ENCODE measurements at places on chromosomes 7 and 10.

- no peak for DNase-seq
Observed at GRCh38 chr10:32049113-32049512, 7.1 kb downstream of the KIF5B start.

GRCh38 chr10:80485946-80486764 is 32.0 kb downstream of the TSPAN14 start:
- DNase-seq, result no peak

GRCh38 chr7:45342236-45342635 is 184.6 kb downstream of the RAMP3 start:
- DNase-seq, result no peak

- no peak for DNase-seq
Observed at GRCh38 chr7:68295386-68295785, 1298.8 kb downstream of the TYW1 start.

DNA sequence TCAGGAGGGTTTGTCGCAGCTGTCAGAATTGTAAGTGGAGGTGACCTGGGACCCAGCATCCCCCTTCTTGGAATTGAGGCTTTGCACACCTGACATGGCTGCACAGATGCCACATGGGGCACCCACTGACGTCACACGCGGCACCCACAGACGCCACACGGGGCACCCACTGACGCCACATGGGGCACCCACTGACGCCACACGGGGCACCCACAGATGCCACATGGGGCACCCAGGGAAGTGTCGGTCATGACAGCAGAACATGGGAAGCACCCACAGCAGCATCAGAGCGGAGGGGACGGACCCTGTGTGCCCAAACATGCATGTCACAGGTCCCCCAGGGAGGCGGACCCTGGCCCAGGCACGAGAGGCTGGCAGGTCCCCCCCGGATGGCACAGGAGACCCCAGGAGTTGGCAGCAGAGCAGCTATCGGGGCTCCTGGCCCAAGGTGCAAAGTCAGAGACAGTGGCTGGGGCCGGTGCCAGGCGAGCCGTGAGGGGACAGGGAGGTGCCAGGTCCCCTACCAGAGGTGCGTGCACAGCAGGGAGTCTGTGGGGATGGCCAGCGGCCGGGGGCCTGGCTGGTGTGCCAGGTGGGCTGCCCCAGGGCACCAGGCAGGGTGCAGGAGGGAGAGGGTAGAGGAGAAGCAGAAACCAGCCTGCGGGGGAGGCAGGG is 21.1 kb downstream of the KNDC1 start:
- DNase-seq, result no peak

DNA sequence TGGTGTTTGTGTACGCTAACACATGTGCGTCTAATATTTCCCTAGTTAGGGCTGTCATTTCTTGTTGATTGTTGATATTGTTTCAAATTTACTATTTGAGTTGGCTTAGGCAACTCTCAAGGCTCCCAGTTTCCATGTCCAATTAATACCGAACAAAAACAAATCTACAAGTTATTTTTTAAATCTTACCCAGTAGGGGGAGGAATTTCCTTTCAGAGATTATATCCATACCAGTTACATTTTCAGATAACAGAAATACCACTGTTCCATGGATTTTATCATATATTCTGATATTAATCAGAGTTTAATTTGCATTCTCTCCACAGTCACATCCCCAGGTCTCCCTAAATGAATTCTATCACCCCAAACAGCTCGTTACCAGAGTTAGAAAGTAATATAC is 7.2 kb upstream of the AKR1B10 start:
- no peak for DNase-seq

DNA sequence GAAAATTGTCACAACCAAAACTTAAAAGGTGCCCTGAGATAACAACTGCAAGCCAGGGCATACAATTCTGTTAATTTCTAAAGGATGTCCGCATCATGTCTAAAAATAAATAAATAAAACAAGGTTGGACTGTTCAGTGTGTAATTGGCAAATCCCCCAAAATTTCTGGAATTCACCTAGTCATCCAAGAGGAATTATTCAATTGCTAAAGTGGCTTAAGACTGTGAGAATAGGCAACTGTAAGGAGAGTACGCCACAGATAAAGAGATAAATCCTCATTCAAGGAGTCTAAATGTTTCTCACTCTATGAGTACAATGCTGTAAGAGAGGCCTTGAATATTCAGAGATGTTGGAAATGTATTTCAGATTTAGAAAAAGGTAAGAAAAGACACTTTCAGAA is 37.2 kb downstream of the PIK3AP1 start:
- no peak for DNase-seq

DNA sequence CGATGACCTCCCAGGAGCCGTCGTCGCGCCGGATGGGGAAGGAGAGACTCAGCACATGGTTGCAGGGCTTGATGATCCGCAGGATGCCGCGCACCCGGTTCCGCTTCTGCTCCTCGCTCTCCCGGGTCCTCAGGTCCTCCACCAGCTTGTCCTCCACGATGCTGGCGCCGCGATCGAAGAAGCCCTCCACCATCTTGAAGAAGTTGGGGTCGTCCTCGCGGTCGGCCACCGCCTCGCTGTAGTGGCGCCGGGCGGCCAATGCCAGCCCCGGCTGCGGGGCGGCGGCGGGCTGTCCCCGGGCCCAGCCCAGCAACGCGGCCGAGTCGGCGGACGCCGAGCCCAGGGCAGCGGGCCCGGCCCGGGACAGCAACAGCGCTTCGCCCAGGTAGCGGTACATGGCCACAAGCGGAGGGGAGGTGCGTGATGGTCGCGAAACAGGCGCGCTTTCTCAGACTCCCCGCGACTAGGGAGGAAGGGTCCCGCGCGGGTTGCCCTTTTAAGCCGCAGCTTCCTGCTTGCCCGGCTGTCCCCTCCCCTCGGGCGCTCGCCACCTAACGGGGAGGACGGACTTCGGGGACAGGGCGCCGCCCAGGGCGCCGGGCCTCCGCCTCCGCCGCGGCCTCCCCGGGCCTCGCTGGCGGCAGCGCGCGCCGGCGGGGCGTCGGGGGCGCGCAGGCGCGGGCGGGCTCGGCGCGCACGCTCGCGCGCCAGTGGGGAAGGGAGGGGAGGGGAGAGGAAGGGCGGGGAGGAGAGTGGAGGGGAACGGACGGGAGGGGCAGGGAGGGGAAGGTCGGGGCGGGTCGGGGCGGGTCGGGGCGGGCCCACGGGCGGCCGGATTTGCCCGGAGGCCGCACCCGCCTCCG is at the start of the genes GLUD1 and SHLD2:
Gene GLUD1, minus strand, starts transcription at position 471 of the 863 bp plus-strand sequence. Its CDS starts 74 bp downstream, at position 397.
Gene SHLD2, plus strand, starts transcription at position 834 of the 863 bp plus-strand sequence. CDS start 56,149 bp downstream, outside the sequence.
- peak; percentile 84 for DNase-seq
